ENCODE measurements at places on chromosomes 2 and 18.

GRCh38 chr2:20682167-20682920, 15.4 kb downstream of the GDF7 start:
- no peak for DNase-seq

DNA sequence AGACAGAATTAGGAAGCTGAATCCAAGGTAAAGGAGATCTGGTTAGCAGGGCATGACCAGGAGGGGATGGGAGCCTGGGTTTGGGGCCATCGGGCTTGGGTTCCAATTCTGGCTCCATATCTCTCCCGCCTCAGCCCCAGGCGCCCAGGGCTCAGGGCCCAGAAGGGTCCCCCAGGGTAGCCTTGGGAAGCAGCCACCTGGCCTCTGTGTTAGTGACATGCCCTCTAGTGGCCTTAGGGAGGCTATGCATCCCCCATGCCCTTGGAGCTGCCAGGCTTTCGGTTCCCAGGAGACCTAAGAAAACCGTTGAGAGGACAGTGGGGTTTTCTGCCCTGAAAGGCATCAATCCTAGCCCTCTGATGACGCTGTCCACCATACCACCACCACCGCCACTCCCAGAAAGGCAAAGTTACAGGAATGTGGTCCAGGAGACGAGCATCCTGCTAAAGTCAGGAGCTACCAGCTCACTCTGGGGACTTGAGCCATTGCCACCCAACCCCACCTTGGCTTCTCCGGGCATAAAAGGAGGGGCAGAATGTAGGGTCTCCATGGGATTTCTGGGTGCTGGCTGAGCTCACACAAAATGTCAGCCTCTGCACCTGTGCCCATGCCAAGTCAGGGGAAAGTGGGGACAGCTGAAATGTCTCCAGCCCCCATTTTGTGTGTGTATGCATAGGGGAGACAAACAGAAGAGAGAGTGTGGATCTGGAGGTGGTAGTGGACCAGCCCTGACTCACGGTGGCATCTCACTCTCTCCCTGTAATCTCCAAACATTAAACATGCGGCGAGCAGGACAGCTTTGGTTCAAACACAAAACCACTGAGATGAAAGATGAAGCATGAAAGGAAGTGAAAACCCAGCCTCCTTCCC, 56.5 kb downstream of the EMX1 start:
- no peak for DNase-seq

GRCh38 chr2:25378731-25379490, 37.2 kb upstream of the DNMT3A start:
- no peak for DNase-seq

- no peak for DNase-seq
Measured at GRCh38 chr2:36941867-36942266, 24.5 kb downstream of the STRN start.

GRCh38 chr2:194745557-194746146, 911.4 kb upstream of the SLC39A10 start:
- no peak for DNase-seq

DNA sequence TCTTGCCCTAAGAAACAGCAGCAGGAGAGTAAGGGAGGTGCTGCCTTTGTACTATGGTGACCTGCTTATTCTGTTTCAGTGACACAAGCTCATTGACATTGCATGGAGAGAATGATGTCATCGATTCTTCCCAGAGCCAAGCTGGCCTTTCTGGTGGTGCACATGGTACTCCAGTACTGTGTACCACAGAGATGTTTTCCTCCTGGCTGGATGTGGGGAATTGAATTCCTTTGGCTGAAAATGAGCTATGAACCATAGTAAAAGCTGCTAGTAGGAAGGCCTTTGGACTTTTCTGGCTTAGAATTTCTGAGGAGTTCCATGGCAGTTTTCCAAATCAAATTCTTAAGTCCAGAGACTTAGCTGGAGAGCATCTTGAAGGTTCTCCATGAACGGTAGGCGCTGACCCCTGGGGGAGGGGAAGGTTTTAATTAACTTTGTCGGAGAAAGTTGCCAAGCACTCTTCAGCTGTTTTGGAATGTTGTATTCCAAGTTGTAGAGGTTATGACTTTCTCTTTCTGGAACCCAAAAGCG, 17.1 kb upstream of the B3GNT2 start:
- no peak for DNase-seq

DNA sequence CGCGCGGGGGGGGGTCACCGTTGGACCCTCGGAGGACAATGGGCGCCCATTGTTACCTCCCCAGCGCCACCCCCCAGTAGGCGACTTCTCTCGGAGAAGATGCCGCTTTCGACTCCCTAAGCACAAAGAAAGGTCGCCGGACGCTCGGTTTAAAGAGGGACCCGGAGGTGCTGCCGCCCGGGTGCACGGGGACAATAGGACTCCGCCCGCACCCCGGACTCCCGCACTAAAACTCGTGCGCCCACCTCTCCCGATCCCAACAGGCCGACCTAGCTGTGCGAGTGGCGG, 318 bp upstream of the CDC42EP3 start:
- no peak for DNase-seq

DNA sequence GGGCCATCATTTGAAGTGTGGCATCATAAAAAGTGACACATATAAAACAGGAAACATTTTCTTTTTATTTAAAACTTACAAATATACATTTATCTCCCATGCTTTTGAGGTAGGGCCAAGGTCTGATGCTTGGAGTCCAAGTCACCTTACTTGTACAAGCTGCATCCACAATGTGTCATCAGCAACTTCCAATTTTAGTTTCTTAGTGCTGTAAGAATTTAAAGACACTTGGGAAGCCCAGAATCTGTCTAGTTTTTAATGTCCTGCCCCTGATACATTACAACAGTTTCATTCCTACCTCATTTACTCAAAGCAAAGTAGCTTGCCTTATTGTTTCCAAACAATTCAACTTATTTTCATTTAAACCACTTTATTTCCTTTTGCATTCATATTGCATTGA, 297.7 kb downstream of the MTX2 start:
- no peak for DNase-seq

DNA sequence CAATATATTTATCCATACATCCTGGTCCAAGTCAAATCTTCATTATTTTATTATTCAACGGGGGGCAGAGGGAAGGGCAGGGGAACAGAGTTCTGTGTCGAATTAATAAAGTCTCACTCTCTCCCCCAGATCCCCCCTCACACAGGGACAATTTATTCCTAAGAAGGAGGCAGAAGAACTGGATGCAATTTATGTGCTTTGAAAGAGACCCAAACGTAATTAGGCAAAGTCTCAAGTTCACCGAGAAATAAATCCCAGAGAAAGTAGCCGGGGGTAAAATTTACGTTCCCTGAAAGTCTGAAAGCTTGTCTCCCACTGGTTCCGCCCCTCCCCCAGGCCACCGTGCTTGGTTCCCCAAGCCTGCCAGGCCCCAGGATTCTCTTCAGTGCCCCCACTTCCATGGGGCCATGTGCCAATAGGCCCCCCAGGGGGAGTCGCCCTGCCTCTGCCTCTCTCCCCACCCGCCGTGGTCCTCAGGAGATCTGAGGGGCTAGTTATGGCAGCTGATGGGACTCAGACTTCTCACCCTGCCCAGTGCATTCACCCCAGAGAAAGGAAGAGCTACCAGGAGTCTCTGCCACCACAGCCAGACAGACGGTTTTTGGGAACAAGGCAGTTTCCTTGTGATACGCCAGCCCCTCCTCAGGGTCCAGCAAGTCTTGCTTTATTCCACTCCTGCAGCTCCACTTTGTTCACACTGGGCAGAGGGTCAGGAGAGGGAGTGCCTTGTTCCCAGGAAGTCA, 215.5 kb downstream of the CYP26B1 start:
- no peak for DNase-seq

- no peak for DNase-seq
Measured at GRCh38 chr18:5984245-5984644, 88.9 kb upstream of the TMEM200C start.

GRCh38 chr2:1307670-1308069, 105.6 kb upstream of the TPO start:
- no peak for DNase-seq

DNA sequence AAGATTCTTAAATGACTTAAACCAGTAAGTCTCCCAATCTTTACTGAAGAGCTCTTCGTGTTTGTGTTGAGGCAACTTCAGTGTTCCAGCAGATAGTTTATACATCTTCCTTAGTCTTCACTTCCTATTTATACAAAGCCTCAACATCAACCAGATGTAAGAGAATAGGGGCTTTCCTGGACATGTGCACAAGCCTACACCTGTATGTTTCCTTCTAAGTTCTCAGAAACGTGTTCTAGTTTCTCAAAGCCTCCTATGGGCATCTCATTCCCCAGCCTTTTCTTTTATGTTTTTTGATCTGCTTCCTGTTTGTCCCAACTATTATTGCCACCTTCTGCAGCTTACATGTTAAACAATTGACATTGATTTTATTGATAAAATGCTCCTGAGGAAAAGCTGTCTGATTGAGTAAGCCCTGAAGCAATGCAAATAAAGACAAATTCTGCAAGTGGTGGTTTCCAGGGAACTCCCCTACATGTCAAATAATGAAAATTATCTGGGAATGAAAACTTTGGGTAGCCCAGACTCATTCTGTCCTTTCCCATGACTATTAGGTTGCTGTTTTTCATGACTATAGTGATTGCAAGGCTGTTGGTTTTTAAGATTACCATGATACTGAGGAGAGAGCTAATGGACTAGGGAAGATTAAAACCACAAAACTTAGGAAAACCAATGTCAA, 663.3 kb upstream of the ACVR2A start:
- DNase-seq, result no peak

DNA sequence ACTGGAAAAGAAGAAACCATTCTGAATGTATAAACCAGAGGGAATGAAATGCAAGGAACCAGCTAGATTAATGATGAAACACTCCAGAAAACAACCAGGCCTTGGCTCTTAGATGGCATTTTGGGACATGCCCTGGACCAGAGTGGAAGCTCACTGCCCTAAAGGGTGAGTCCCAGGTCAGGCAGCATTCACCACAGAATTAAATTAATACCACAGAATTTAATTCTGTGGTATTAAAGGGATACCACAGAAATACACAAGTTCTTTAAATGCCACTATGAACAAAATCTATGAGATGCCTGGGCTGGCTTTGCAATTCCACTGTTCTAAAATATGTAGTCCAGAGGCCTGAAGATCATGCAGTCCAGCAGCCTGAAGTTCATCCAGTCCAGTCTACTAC, 122.3 kb upstream of the KYNU start:
- no peak for DNase-seq

GRCh38 chr2:148794558-148794957, 80.5 kb upstream of the KIF5C start:
- no peak for DNase-seq

GRCh38 chr2:207317378-207317984, 151.7 kb upstream of the KLF7 start:
- no peak for DNase-seq

DNA sequence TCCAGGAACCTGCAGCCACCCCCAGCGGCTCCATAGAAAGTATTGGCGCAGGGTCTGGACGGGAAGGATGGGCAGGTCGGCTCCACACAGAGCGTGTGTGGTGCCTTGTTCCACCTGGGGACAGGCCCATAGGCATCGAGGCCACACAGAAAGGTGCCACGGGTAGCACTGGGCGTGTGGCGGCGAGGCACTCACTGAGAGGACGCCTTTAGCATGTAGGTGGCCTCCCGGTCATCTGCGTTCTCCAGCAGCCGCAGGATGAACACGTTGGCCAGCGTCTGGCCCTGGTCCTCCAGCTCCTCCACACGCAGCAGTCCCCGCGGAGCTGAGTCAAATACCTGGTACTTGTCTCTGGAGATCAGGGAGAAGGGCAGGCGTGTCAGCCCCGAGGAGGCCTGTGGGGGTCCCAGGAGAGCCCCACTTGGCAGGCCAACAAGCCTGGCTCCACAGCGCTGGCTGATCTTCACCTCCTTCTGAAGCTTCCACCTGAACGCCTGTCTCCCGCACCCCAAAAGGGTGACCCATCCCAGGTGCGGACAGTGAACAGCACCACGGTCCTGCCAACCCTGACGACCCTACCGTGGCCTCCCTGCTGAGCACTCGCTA, 13.2 kb downstream of the SNORC start:
- no peak for DNase-seq

DNA sequence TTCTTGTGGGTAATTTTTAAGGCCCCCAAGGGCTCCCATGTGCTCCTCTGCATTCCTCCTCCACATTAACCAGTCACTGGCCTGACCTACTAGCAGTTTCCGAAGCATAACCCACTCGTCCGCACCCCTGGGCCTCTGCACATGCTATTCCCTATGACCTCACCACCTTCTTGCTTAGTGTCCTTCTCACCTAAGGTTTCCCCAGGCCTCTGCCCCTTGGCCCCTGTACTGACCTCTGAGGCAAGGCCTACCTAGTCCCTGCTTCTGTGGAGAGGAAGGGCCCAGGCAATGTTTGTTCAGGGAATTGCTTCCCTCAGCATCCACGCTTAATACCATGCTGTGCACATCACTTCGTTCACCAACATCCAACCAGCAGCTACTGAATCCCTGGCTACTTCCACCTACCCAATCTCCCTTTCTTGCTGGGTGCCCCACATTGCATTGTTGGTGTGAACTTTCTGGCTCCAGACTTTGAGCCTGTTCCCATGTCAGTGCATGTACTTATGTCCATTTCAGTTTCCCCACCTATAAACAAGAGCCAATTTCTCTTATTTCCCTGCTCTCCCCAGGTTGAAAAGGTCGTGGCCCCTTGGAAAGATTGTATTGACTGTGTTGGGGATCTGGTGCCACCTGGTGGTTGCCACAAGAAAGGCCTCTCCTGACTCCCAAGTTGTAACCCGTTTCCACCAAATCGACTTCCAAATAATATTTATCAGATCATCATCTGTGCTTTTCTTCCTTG, 19.2 kb upstream of the TMEM177 start:
- no peak for DNase-seq

- DNase-seq, result no peak
Measured at GRCh38 chr2:236823963-236824362, 254.3 kb downstream of the ACKR3 start.

- DNase-seq, result no peak
Measured at GRCh38 chr18:5284808-5285207, 10.7 kb downstream of the ZBTB14 start.

DNA sequence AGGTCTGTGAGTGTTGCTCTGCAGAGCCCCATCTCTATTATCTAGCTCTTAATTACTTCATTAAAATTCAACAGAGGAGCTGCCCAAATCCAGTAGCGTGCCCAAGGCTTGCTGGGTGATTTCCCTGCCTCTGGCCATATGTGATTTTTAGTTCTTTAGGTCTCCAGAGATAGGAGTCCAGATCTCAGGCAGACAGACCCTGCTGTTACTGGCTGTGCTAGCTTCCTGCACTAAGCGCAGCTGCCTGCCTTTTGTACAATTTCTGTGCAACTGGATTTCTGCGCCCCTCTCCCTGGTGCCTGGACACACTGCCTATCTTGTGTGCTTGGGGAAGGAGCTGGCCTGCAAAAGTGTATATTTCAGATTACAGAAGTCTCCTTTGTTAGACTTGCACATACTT, 136.5 kb downstream of the TDRD15 start:
- DNase-seq, result no peak
